ENCODE measurements at places on chromosomes 2 and 18.

- no peak for DNase-seq
Observed at GRCh38 chr18:47574966-47575365, 323.5 kb upstream of the SKOR2 start.

DNA sequence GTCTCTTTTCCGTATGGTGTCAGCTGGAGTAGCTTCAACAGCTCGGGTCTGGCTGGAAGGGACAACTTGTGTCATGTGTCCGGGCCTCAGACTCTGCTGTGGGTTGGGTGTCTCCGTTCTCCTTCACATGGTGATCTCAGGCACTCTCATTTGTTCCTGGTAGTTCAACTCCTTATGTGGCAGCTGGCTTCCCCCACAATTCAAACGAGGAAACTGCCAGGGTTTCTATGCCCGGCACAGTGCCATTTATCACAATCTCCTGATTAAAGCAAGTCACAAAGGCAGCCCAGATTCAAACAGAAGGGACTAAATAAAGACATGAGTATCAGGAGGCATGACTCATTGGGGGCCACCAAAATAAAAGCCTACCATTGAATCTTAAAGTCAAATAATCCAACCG, 22.7 kb downstream of the MRO start:
- DNase-seq: no peak

DNA sequence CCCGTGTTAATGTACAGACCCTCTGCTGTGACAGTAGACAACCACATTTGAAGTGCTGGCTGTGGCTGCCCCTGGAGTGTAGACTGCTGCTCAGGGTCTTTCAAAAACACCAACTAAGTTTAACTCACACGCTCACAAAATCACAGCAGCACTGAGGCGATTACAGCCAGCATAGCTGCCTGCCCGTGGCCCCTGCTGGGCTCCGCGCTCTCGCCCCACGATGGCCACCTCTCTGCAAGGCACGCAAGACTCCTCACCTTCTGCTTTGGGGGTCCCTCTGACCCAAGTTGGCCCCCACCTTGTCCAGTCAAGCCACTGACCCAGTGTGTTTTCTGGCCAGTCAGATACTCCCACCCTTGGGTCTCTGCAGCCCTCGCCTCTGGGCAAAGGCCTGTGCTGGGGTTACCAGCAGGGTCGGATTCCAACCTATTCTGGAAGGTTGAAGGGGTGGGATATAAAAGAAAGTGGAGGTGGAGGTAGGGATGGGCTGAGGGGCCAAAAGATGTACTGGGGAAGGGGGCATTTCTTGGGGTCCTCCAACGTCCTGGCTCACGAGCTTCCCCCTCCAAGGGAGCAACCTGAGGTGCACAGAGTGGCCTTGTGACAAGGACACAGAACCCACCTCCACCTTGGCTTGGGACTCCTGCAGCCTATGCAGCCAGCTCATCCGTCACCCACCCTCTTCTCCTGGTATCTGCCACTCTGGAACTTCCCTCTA, 2.9 kb upstream of the B3GNT7 start:
- no peak for DNase-seq

- DNase-seq: no peak
Observed at GRCh38 chr2:69177063-69177771, 164.2 kb downstream of the ANTXR1 start.

DNA sequence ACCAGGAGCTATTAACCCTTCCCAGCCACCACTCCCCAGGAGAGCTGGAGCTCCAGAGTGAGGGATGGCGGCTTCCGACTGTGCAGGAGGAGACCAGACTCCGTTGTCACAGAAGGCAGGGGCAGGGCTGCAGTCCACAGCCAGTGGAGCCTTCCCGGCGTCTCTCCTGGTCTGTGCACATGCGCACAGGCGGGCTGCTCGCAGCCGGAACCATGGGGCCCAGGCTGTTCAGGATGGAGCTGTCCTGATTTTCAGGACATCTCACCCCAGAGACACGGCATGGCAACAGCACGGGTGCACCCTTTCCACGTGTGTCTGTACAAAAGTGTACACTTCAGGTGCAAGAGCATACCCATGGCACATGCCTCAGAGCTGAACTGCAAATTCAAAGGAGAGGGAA, 28.9 kb downstream of the EIPR1 start:
- no peak for DNase-seq

All from Panc1 (cell line).